ENCODE measurements at places on chromosomes 2 and 18. TPM values are rescaled to one million over a fixed set of nuclear protein-coding genes. Genes with fewer than 3 reads are reported as not detected.

The GPR45 gene
- not detected for total RNA-seq

The DNER gene
- total RNA-seq = 0.44 TPM

The GPR39 gene
- total RNA-seq = 1.3 TPM

The C18orf54 gene
- total RNA-seq = 1.7 TPM

The LIMS3 gene
- 2.3 TPM for total RNA-seq

The ARL6IP6 gene
- total RNA-seq = 18.5 TPM

The CCDC195 gene
- not detected for total RNA-seq

The LCT gene
- under 0.01 TPM for total RNA-seq

All from smooth muscle cell of trachea (primary cell).